NAMALWA (cell line): ENCODE measurements at places on chromosomes 12 and 14.

GRCh38 chr14:104277416-104278213 lies 139.2 kb downstream of the KIF26A start:
- no peak for DNase-seq

DNA sequence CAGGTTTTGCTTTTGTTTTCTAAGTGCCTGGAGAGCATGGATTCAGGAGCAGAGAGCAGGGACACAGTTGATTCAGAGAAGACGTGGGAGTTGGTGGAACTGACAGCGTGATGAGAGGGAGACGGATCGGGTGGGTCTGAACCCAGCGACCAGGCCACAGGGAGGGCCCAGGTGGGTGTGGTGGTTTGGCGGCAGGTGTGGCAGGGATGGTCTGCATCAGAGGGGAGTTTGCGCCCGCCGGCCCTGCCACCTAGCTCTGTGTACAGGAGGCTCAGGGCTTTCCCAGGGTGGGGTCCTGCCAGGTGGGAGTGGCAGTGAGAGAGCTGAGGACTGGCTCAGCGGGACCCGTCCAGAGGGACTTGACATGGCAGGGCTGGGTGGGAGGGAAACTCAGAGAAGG lies 33.3 kb upstream of the DIO3 start:
- no peak for DNase-seq

GRCh38 chr14:50260511-50260910 lies 29.1 kb upstream of the SOS2 start:
- peak; percentile 48 for DNase-seq

DNA sequence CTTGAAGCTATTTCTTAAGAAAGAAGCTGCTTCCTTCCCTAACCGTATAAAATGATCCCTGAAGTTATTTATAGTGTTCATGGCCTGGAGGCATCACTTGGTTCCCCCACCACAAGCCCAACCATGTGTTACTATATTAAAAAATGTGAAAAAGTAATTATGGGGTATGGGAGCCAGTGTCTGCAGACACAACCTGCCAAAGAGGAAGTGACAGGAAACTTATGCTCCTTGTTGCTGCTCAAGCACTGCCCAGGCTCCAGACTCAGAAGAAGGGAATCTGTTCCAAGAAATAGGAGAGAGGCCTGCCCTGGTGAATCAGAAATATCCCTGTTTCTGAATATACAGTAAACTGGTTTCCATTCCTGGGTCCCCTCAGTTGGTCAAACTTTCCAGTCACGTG lies 217.2 kb upstream of the BMP4 start:
- no peak for DNase-seq

DNA sequence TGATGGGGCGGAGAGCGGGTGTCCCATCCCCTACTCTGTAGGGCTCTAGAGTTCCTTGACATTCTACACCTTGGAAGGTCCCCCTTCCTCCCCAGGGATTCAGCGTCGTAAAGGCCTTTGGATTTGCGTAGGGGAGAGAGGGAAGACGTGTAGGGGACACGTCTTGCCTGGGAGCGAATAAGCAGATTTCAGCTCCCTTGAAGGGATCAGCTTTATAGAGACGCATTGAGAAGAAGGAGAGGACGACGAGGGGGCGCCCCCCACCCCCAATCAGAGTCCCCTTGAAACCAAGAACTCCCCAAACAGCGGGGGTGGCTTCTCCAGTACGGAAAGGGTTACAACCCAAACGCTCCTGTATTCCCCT lies 324 bp downstream of the CALCOCO1 start:
- DNase-seq, result peak; percentile 17

GRCh38 chr14:32310876-32311275 lies 18.2 kb upstream of the AKAP6 start:
- no peak for DNase-seq

GRCh38 chr14:106662936-106663550 lies 1136.7 kb downstream of the TMEM121 start:
- DNase-seq, result no peak

GRCh38 chr14:103782376-103782775 lies 65.0 kb downstream of the PPP1R13B start:
- no peak for DNase-seq

DNA sequence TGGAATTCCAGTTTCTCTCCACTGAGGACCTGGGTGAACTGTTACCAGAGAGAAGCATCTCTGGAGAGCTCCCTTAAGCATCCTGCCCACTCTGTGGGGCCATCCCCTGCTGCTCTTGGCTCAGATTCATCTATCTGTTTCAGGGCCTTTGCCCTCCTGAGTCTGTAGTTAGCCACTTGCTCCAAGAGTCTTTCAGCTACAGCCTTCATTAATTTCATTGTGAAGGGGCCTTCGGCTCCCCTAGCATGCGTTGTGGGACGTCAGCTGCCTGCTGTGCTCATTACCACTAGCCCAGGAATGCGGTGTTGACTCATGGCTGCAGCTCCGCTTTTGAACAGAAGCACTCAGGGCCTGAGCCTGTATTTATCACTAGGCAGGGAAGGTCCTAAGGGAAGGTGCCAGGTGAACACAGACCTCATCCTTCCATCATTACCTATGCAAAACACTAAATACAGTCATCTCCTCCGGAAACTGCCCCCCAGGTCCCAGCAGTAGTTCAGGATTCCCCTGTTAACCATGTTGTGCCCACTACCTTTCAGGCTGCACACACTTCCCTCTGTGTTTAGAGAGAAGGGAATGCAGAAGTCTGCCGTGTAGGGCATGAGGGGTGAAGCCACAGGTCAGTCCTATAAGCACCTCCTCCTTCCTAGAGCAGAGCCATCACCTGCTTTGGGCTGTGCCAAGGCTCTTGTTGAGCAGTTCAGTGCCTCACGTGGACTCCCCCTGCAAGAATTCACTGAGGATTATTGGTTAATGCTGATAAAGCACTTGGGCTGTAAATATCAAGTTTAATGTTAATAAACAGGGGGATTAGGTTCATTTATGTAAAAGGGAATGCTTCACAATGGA lies 191.4 kb downstream of the CACNA1C start:
- DNase-seq, result no peak

- DNase-seq, result no peak
These were observed 8.8 kb downstream of the GPR33 start for GRCh38 chr14:31479027-31479426.

DNA sequence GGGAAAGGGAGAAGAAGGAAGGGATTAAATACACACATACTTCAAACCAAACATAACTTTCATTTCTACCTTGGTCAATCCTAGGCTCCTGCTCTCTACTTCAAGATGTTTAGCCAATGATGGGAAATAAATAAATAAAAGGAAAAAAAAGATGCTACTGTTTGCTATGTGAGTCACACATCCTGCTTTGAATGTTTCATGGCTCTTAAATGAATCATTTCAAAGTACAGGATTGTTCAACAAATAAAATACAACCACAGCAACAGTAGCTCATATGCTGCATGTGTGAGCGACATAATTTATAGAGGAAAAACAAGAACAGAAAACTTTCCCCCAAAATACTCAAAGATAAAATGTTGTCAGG lies 54.3 kb upstream of the NPFF start:
- DNase-seq, result no peak

- DNase-seq, result no peak
These were observed 46.9 kb upstream of the NOS1 start for GRCh38 chr12:117408161-117408791.

DNA sequence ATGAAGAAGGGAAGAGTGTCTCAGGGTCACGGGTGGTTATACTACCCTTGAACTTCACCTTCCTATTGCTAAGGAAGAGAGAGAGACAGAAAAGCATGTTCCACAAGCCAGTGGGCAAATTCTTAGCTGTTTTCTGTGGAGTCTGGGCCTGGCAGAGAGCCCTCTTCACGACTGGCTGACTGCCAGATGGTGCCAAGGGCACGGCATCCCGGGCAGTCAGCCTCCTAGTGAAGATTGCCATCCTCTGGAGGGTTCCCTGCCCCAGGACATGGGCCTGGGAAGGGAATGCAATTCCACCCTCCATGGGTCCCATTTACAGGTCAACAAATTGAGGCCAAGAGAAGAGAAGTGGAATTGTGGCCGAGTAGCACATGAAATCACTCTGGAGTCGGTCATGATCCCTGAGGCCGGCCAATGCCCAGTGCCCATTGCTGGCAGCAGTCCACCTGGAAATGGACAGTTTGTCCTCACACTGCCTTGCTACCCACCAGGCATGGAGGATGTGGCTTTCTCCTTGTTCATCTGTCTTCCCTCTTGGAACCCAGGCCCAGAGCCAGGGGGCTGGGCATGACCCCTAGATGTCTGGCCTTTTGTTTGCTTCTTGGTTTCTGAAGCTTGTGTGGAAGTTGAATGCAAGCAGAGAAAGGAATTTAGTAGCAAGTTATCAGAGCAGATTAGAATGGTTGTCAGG lies 9.9 kb downstream of the TUNAR start:
- DNase-seq, result no peak

DNA sequence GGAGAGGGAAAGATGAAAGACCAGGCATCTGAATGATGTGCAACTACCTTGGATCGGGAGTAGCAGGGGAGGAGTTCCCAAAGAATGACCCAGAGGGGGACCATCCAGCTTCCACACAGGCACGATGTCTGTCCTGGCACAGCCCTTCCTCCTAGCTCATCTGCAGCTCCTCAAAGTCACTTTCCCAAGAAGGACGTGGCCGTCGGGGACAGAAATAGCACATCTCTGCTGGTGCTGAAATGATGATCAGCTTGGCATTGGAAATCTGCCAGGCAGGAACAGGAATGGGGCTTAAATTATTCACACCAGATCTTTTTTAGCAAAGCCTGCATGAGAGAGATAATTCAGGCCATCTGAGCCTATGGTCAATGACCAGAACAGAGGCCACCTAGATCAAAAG lies 41.7 kb downstream of the TSPAN11 start:
- no peak for DNase-seq

DNA sequence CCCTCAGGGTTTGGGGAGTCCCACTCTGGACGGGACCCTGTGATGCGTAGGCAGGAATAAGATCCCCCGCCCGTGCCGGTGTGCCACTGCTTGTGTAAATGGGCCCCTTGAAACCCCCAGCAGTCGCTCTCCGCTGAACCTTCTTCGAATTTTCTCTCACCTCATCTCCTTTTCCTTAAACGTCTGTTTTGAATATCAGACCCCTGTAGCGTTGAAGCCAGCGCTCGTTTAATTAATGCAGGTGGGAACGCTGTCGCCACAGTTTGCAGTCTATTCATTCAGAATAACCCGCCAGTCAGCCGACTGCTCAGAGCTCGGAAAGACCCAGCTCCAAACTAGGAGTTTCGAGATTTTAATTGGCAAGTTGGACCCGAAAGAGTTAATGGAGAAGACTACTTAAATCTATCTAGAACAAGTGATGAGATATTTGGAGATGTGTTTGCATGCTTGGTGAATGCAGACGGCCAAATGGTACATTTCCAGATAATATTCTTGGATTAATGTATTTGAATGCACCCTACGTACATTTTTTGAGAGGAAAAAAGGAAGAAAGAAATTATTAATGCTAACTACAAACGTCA lies 739 bp upstream of the PPP2R5E start:
- no peak for DNase-seq

- DNase-seq, result no peak
These were observed 13.8 kb upstream of the SLC38A2 start for GRCh38 chr12:46386360-46386867.

DNA sequence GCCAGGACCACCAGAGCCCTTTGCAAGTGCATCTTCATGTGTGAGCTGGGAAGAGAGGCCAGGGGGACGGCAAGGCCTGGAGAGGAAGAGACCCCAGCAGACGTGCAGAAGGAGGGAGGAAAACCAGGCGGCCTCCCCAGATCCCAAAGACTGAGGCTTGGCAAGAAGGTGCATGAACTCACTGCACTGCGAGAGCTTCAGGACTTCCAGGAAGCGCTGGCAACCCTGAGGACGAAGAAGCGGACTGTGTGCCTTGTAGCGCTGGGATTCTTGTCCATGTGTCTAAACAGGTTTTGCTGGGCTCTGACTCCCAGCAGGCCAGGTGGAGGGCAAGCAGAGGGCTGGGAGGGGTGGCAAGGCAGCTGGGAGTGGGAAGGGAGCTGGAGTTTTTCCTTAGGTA lies 939 bp downstream of the TGFB3 start:
- DNase-seq, result no peak

GRCh38 chr12:107390414-107390813 lies 295.2 kb upstream of the PWP1 start:
- no peak for DNase-seq

DNA sequence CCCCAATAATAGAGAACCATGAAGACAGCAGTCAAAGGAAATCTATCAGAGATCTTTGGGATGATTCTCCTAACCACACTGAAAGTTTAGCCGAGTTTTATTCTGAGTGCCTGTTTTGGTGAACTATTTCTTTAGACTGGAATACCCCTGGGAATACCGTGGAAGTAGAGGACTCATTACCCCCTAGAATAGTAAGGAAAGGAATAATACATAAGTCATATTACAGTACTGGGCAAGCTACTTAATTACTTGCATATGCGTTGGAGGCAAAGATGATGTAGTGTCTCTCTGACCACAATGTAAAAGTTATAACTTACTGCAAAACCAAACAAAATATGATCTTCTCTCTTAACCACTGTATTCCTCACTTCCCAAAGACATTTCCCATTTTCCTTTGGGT lies 25.5 kb downstream of the ZC2HC1C start:
- DNase-seq, result no peak

- peak; percentile 83 for DNase-seq
These were observed 29.0 kb downstream of the CHGA start for GRCh38 chr14:92951912-92952471.

- no peak for DNase-seq
These were observed 25.0 kb upstream of the P2RX7 start for GRCh38 chr12:121107681-121108080.

- DNase-seq, result no peak
These were observed 2.1 kb upstream of the YY1 start for GRCh38 chr14:100236881-100237280.

DNA sequence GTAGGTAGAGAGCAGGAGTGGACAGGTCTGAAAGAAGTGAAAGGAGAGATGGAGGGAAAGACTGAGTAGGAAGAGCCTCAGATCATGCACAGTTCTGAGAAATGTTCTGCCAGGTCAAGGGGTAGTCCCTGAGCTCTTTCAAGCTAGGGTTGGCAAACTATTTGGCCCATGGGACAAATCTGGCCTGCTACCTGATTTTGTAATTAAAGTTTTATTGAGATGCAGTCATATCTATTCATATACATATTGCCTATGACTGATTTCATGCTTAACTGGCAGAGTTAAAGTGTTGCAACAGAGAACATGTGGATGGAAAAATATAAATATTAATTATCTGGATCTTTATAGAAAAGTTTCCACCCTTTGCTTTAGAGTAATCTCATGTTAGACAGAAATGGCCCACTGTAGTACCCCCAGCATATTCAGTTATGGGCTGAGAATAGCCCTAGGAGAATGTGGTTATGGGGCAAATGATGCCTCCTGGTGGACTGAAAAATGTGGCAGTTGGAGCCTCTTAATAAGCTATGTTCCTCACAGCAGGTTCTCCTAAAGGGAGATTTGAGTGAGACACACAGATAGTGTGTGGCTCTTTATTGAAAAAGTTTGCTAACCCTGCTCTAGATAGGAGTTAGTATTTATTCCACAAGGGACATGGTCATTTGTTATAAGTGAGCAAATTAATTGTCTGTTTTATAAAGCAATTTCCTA lies 476.9 kb downstream of the LRIG3 start:
- peak; percentile 38 for DNase-seq

- no peak for DNase-seq
These were observed 99.2 kb downstream of the GCH1 start for GRCh38 chr14:54803396-54803795.

GRCh38 chr12:108653082-108653516 lies 19.4 kb upstream of the SELPLG start:
- DNase-seq, result peak; percentile 44

GRCh38 chr14:105124823-105125222 lies 43.8 kb downstream of the JAG2 start:
- no peak for DNase-seq

- DNase-seq, result no peak
These were observed 952 bp downstream of the DRAM1 start for GRCh38 chr12:101878243-101878821.

GRCh38 chr14:52590318-52590717 lies 37.7 kb downstream of the GPR137C start:
- DNase-seq, result no peak

- no peak for DNase-seq
These were observed 92.4 kb upstream of the TSPAN8 start for GRCh38 chr12:71250166-71250565.
